ENCODE measurements at places on chromosomes 12 and 14.

DNA sequence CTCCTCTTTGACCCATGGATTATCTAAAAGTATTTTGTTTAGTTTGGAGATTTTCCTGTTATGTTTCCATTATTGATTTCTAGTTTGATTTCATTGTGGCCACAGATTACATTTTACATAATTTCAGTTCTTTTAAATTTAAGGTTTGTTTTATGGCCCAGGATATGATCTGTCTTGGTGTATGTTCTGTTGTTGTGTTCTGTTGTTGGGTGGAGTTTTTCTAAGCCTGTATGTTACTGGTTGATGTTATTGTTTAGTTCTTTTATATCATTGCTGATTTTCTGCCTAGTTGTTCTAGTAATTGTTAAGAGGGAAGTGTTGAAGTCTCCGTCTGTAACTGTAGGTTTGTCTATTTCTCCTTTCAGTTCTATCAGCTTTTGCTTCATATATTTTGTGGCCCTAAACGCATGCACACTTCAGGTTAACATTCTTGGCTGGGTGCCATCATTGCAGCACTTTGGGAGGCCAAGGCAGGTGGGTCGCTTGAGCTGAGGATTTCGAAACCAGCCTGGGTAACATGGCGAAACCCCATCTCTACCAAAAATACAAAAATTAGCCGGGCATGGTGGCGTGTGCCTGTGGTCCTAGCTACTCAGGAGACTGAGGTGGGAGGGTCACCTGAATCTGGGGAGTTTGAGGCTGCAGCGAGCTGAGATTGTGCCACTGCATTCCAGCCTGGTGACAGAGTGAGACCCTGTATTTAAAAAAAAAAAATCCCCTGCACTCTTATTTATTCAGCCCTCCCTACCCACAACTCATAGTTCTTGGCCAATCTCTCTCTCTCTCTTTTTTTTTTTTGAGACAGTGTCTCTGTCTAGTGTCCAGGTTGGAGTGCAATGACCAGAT lies 28.1 kb upstream of the CFL2 start:
- DNase-seq: no peak

DNA sequence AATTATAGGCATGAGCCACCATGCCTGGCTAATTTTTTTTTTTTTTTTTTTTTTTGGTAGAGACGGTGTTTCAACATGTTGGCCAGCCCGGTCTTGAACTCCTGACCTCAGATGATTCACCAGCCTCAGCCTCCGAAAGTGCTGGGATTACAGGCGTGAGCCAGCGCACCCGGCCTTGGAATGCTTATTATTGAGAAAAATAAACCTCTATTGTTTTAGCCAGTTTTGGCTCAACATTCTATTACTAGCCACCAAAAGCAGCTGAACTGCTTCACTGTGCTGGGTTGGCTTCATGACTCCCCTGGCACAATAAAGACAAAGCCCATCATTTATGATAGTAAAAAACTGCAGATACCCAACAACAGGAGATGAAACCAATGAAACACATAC lies 93.5 kb upstream of the CEP83 start:
- DNase-seq: peak; percentile 69

DNA sequence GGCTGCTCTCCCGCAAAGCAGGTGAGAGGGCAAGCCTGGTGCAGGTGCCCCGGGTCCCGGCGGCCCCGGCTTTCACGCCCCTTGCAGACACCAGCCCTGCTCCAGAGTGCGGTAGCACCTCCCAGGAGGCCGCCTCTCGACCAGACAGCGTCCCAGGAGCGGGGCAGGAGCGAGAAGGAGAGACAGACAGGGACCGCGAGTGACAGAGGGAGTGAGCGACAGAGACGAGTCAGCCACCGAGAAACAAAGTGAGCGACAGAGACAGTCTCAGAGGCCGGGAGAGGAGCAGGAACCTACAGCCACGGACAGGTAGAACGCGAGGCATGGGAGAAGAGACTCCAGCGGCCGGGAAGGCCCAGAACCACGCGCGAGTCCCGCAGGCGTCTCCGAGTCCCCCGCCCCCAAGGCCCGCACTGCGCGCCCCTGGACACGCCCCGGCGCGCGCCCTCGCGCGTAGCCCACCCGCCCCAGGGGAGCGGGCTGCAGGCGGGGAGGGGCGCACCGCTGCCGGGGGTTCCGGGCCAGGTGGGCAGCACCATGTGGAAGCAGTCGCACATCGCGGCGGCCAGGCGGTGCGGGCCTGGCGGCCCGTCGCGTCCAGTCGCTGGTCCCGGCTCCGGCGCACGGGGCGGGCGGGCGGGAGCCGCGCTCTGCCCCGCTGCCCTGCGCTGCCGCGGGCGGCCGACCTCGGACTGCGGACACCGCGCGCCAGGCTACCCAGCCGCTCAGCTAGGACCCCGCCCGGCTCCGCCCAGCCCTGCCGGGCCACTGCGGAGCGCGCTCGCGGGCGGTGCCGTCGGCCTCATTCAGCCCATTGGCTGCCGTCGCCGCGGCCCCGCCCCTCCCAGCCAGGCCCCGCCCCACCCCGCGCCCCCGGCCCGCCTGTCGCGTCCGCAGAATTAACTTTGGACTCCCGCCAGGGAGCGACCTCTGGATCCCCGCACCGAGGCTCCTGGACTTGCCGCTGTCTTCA lies at the start of gene AHNAK2:
Gene AHNAK2, minus strand, starts transcription at position 694 of the 973 bp plus-strand sequence. Its CDS starts 137 bp downstream, at position 557.
- DNase-seq: peak; percentile 52

GRCh38 chr12:131348231-131348630 lies 362.7 kb upstream of the SFSWAP start:
- DNase-seq: no peak

DNA sequence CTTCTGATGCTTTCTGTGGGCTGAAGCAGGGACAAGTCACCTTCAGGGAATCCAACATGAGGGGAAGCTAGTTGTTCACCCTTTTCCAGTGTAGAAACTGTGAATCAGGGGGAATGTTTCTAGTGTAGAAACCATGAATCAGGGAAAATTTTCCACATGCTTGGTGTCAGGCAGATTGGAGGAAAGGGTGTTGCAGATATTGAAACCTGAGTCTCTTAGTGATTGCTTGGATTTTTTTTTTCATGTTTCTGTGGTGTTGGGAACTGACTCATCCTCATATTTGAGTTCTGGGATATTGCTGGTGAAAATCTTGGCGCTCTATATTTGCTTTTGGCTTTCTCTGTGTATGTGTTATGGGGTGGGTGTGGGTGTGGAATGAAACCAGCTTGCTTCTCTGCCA lies 144.5 kb upstream of the FBXO33 start:
- DNase-seq: no peak

- no peak for DNase-seq
Observed at GRCh38 chr14:97846156-97846555, 1049.0 kb downstream of the VRK1 start.

DNA sequence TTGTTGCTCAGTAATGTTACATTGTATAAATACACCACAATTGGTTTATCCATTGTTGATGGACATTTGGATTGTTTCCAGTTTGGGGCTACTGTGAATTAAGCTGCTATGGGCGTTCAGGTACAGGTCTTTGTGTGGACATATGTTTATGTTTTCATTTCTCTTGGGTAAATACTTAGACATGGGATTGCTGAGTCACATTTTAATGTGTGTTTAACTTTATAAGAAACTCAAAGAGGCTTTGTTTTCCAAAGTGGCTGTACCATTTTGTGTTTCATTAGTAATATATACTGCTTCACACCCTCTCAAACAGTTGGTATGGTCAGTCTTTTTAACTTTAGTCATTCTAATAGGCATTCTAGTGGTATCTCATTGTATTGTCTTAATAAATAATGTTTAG lies 225.0 kb downstream of the SPTSSA start:
- peak; percentile 56 for DNase-seq
